CD8-positive, alpha-beta memory T cell (primary cell): ENCODE measurements at places on chromosomes 7 and 10. TPM values are rescaled to one million over a fixed set of nuclear protein-coding genes. Genes with fewer than 3 reads are reported as not detected.

The SEMA3E gene
- total RNA-seq = not detected

The COL17A1 gene
- not detected for total RNA-seq

The LIPM gene
- total RNA-seq = not detected

The FAM20C gene
- 3.6 TPM for total RNA-seq

The TDRD1 gene
- total RNA-seq = 0.16 TPM

The WIPF3 gene
- not detected for total RNA-seq

The GPR37 gene
- not detected for total RNA-seq

The GDF2 gene
- total RNA-seq = not detected

DNA sequence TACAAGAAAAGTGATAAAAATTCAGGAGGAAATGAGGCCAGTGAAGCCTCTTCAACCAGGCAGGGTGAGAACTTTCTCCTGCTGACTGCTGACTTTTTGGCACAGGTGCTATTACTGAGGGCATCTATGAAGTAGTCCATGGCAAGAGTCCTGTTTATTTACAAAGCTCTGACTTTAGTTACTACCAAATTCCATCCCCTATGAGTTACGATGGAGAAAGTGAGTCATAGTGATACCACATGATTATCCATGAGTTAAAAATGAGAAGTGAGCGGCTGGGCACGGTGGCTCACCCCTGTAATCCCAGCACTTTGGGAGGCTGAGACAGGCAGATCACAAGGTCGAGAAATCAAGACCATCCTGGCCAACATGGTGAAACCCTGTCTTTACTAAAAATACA is 19.9 kb downstream of the CCDC3 start:
- no peaks in the 10 kb centered on the region for H3K27me3 ChIP-seq
- no peak for DNase-seq
- no peaks in the 10 kb centered on the region for H3K4me1 ChIP-seq
- no peak overlapping the region for H3K27ac ChIP-seq
- no peak overlapping the region for H3K4me3 ChIP-seq
- H3K36me3 ChIP-seq = no peaks in the 10 kb centered on the region

DNA sequence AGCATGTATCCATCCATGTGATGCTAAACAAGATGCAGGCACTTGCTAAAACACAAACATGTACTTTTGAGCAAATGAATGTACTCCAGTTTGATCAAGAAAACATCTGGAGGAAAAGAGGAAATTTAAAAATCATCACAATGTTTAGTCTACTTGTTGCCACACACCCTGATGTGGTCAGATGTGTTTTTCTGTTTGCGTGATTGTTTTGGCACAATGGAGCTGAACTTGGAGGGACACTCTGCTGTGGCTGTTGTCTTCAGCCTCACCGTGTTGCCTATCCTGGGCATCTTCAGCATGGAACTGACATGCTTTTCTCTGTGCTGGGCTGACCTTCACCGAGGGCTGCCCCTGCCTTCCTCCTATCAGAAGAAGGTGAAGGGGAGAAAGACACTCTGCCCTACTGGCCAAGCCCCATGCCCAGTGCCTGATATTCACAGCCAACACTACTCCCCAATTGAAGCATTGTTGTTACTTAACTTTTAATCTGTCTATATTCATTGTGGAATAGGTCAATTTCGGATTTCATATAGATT is 268.3 kb upstream of the IGFBP3 start:
- no peak overlapping the region for H3K4me3 ChIP-seq
- DNase-seq = no peak
- H3K36me3 ChIP-seq = no peaks in the 10 kb centered on the region
- no peaks in the 10 kb centered on the region for H3K4me1 ChIP-seq
- H3K27ac ChIP-seq = no peak overlapping the region

- no peak overlapping the region for H3K27ac ChIP-seq
- DNase-seq = no peak
- H3K4me1 ChIP-seq = peaks cover 15% of the 10 kb centered on the region
- H3K36me3 ChIP-seq = peaks cover 4% of the 10 kb centered on the region
- H3K27me3 ChIP-seq = no peaks in the 10 kb centered on the region
Observed at GRCh38 chr10:100182281-100182680, 3.5 kb downstream of the ERLIN1 start.

DNA sequence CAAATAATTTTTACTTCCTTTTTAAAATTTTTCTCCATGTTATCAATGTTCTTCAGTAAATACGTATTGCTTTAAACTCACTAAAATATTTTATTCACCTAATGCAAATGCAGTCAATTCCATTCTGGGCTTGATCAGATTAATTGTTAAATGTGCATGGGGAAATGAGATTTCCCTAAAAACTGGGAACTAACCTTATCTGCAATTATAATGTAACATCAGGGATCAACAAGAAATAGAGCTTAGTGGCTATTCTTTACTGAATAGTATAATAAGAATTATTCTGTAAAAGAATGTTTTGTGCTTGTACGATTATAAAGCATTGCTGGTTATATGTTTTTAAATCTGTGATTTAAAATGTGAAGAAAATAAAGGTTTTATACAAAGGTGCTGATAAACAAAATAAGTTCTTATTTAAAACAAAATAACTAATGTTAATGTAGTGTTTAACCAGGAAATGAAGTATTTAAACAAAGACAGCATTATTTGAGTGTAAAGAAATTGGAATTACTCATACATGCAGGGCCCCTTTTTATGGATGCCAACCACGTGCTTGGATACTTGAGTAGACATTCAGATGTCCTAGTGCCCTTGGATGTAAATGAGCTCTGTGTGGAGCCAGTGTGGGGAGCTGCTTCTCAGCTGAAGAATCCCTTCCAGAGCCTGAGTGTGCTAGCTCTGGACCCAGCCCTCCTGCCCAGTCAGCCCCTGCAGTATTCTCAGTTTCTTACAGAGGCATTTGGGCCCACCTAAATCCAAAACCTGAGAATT is 84.2 kb downstream of the REEP3 start:
- H3K4me3 ChIP-seq = no peak overlapping the region
- no peak for DNase-seq
- H3K27ac ChIP-seq = no peak overlapping the region
- no peaks in the 10 kb centered on the region for H3K4me1 ChIP-seq
- H3K36me3 ChIP-seq = no peaks in the 10 kb centered on the region
- no peaks in the 10 kb centered on the region for H3K27me3 ChIP-seq

- no peak overlapping the region for H3K4me3 ChIP-seq
- no peaks in the 10 kb centered on the region for H3K4me1 ChIP-seq
- no peaks in the 10 kb centered on the region for H3K27me3 ChIP-seq
Observed at GRCh38 chr7:30974605-30975255, 11.0 kb downstream of the GHRHR start.

- no peak overlapping the region for H3K4me3 ChIP-seq
- H3K27me3 ChIP-seq = no peaks in the 10 kb centered on the region
- no peaks in the 10 kb centered on the region for H3K36me3 ChIP-seq
- peak; percentile 28 for DNase-seq
- no peaks in the 10 kb centered on the region for H3K4me1 ChIP-seq
Observed at GRCh38 chr7:35424869-35425495, 171.1 kb upstream of the TBX20 start.

GRCh38 chr10:131556061-131556896 is 244.8 kb upstream of the TCERG1L start:
- no peaks in the 10 kb centered on the region for H3K4me1 ChIP-seq
- H3K27me3 ChIP-seq = no peaks in the 10 kb centered on the region
- no peak for DNase-seq
- H3K36me3 ChIP-seq = no peaks in the 10 kb centered on the region

GRCh38 chr7:75762350-75762917 is 9.6 kb downstream of the CCL26 start:
- H3K4me1 ChIP-seq = no peaks in the 10 kb centered on the region
- DNase-seq = no peak
- H3K36me3 ChIP-seq = no peaks in the 10 kb centered on the region
- H3K27ac ChIP-seq = no peak overlapping the region
- H3K27me3 ChIP-seq = no peaks in the 10 kb centered on the region

DNA sequence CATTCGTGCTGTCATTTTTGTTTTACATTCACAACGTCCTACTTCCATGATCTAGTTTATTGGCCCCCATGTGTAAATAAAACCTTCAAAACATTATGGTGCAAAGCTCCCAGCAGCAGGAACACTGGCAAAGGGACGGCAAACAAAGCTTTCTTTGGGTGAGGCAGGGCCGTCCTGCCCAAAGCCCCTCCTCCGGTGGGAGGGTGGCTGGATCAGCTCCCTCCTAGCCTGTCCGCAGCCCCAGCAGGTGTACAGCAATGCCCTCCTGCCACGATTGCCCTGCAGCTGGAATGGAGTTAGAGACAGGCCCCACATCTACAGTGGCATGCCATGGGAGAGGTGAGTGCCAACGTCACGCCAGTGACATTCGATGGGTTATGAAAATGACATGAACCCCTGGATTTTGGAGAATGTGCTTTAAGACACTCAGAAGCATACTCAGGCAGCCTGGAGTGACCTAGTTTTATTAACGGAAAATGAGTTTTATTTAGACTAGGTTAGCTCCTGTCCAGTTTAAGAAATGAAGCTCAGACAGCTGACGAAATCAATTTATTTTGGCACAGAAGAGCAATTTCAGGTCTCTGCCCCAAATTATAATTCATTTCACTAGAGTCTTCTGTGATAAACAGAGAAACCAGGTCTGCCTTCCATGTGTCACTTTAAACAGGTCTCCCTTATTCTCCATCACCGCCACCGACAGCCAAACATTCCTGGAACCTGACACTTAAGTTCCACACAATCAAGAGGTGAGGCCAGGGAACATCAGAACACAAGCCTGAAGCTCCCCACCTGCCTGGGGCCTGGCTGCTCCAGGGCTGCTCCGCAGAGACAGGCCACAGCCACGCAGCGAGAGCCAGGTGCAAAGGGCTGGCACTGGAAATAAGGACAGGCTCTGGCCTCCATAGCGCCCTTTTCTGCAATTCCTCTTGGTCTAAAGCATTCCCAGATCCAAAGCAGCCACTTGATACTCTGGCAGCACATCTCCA is 50.1 kb downstream of the VOPP1 start:
- H3K27me3 ChIP-seq = no peaks in the 10 kb centered on the region
- peaks cover 16% of the 10 kb centered on the region for H3K4me1 ChIP-seq
- H3K27ac ChIP-seq = no peak overlapping the region
- peaks cover 19% of the 10 kb centered on the region for H3K36me3 ChIP-seq
- DNase-seq = no peak

- H3K4me3 ChIP-seq = no peak overlapping the region
- no peak for DNase-seq
- no peaks in the 10 kb centered on the region for H3K27me3 ChIP-seq
- H3K27ac ChIP-seq = no peak overlapping the region
Observed at GRCh38 chr7:15795393-15795792, 108.9 kb upstream of the MEOX2 start.

GRCh38 chr7:20217193-20217948 is at the start of gene MACC1:
MACC1 (minus strand) TSS chr7:20217384; CDS start chr7:20161862, 55,522 bp downstream.
- H3K36me3 ChIP-seq = no peaks in the 10 kb centered on the region
- no peaks in the 10 kb centered on the region for H3K27me3 ChIP-seq
- peak; percentile 16 for DNase-seq
- H3K4me1 ChIP-seq = peaks cover 10% of the 10 kb centered on the region
- no peak within 1 kb of the TSS for H3K4me3 ChIP-seq
- peak within 1 kb of the TSS; percentile 20 for H3K27ac ChIP-seq

- no peak overlapping the region for H3K27ac ChIP-seq
- no peaks in the 10 kb centered on the region for H3K4me1 ChIP-seq
- H3K4me3 ChIP-seq = no peak overlapping the region
- no peaks in the 10 kb centered on the region for H3K36me3 ChIP-seq
- H3K27me3 ChIP-seq = no peaks in the 10 kb centered on the region
Observed at GRCh38 chr10:96910488-96911395, 78.6 kb downstream of the LCOR start.

DNA sequence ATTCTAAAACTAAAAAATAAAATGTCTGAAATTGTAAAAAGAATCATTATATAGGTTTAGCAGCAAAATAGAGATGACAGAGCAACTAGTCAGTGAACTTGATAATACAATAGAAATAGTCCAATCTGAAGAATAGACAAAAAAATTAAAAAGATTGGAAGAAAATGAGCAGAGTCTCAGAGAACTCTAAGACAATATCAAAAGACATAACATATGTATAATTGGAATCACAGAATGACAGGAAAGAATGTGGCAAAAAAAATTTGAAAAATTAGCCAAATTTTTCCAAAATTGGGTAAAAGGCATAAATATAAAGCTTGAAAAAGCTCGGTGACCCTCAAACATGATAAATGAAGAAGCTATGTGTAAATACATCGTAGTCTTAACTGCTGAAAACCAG is 38.0 kb upstream of the CASD1 start:
- no peak overlapping the region for H3K27ac ChIP-seq
- no peaks in the 10 kb centered on the region for H3K27me3 ChIP-seq
- H3K4me3 ChIP-seq = no peak overlapping the region
- H3K36me3 ChIP-seq = no peaks in the 10 kb centered on the region
- DNase-seq = no peak

DNA sequence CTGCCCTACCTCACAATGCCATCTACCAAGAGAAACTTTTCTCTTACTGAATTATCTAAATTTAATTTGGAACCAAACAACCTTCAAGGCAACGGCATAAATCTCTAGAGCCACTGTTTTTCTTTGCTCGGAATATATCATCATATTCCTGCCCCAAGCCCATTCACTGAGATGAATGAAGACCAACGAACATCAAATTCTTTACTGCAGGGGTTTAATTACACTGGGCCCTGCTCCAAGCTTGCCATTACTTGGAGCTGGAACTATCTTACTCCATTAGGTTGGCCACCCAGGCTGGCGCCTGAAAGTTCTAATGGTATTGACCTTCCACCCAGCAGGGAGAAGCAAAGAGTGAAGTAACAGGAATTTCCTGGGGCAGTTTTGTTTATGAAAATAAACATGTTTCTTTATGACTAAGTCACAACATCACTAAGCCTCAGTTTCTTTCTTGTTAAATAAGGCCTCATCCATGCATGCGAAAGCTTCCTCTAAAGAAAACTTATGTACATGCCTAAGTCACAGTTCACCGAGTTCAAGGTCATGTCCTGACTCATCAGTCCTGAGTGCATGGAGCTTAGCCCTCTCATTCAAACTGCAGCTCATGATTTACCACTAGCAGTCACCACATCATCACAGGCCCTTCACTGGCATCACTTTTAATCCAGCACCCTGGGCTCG is 42.1 kb upstream of the ANAPC16 start:
- H3K36me3 ChIP-seq = no peaks in the 10 kb centered on the region
- no peaks in the 10 kb centered on the region for H3K4me1 ChIP-seq
- DNase-seq = no peak

DNA sequence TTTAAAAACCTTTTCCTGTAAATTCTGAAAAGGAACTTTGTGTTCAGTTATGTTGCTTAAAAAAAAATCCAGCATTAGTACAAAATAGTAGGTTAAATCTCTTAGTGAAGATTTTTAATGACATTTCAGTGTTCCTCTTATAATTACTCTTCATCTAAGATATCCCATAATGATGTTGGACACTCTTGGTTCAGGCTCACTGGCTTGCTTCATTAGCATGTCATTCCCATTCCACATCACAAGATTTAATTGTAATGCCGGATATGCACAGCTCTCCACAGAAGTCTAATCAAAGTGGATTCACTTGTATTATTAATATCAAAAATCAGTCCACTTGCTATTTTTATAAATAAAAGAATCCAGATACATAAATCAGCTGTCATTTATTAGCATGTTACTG is 180.0 kb upstream of the MDFIC start:
- H3K27ac ChIP-seq = no peak overlapping the region
- H3K27me3 ChIP-seq = no peaks in the 10 kb centered on the region
- no peaks in the 10 kb centered on the region for H3K36me3 ChIP-seq
- H3K4me3 ChIP-seq = no peak overlapping the region
- H3K4me1 ChIP-seq = no peaks in the 10 kb centered on the region
